Testis (tissue), 5 donors: ENCODE measurements at places on chromosomes 5 and 9. TPM values are rescaled to one million over a fixed set of nuclear protein-coding genes. Genes with fewer than 3 reads are reported as not detected.
A peak's percentile ranks its signal among the peaks of the same experiment; 100 is the strongest.

GRCh38 chr9:116360016-116360415 lies 206.4 kb downstream of the PAPPA start:
- DNase-seq, result peak; percentile 56
- H3K4me1 ChIP-seq, result peaks cover 10% of the 10 kb centered on the region
- H3K27me3 ChIP-seq, result no peaks in the 10 kb centered on the region
- no peak overlapping the region for H3K27ac ChIP-seq
- no peak overlapping the region for H3K4me3 ChIP-seq

DNA sequence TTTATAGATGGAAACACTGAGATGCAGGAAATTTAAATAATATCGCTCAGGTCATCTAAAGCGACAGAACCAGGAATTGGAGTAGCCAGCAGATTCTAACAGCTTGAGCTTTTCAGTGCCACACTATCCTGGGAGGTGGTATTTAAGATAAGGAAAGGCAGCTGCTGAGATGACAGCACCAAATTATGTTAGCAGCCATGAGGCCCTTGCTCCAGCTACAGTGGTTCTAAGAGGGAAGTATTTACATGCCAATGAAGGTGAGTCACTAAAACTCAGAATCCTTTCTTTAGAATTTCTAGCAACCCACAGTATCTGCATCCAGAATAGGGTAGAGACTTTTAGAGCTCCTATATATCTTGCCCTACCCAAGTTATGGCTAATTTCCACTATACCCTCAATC lies 127.0 kb upstream of the VLDLR start:
- no peak overlapping the region for H3K4me3 ChIP-seq
- H3K27me3 ChIP-seq, result no peaks in the 10 kb centered on the region
- no peak overlapping the region for H3K27ac ChIP-seq
- H3K36me3 ChIP-seq, result no peaks in the 10 kb centered on the region

- H3K4me3 ChIP-seq, result no peak overlapping the region
- H3K27ac ChIP-seq, result no peak overlapping the region
- DNase-seq, result no peak
- H3K36me3 ChIP-seq, result no peaks in the 10 kb centered on the region
- no peaks in the 10 kb centered on the region for H3K4me1 ChIP-seq
- H3K27me3 ChIP-seq, result no peaks in the 10 kb centered on the region
Measured at GRCh38 chr5:94544031-94544650, 74.3 kb downstream of the KIAA0825 start.

DNA sequence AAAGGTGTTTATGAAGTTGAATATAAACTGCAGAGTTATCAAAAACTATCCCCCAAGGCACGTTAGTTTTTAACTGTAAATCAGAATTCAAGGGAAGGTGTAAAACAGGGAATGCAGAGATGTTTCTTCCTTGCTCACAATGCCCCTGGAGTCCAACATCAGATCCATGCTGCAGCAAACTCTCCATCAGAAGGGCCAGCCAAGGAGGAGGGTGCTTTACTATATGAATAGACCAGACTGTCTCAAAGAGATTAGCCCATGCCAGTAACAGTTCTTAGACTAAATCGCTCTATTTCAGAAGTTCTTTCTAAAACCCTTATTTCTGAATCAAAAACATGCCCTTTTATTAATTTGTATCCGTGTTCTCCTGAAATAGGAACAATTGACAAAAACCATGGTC lies 362.8 kb upstream of the RPS23 start:
- H3K4me3 ChIP-seq, result no peak overlapping the region
- no peaks in the 10 kb centered on the region for H3K27me3 ChIP-seq
- DNase-seq, result no peak
- H3K4me1 ChIP-seq, result peaks cover 11% of the 10 kb centered on the region
- H3K27ac ChIP-seq, result peak overlapping the region; percentile 50

The TMEM215 gene
- total RNA-seq, result 2.2 TPM

The ANXA2R gene
- total RNA-seq, result 5.1 TPM

The PCA3 gene
- 0.37 TPM for total RNA-seq
